ENCODE measurements at places on chromosomes 13 and 19.

DNA sequence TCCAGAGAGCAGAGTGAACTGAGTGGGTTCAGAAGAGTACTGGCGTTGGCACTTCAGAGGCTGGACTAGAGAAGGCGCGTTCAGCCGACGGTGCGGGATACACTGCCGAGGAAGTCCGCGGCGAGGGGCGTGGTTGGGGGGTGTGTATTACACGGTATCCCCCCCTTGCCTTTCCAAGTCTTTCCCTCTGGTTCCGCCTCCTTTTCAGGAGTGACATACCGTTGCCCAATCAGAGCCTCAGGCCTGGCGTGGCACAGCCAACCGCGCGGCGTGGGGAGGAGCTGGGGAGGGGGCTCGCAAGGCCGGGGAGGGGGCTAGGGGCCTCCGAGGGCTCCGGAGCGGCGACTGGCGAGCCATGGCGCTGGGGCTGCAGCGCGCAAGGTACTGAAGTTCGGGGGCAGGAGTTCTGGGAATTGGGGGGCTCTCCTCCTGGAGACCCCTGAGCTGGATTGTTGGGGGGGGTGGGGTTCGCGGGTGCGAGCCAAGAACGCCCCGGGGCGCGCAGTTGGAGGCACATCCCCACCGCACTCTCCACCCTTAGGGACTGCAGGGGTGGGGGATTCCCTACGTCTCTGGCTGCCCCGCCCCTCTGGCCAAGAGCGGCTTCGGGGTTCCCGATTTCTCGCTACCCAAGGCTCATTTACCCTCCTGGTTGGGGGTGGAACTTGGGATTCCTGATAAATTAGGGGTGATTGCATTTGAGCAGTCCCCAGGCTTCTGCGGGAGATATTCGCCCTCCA is at the start of gene HIF3A:
HIF3A (plus strand) TSS at position 321 of the 740 bp plus-strand sequence; CDS start at position 356, 35 bp downstream.
- DNase-seq = no peak

- DNase-seq = no peak
These were observed 15.1 kb upstream of the ZNF599 start for GRCh38 chr19:34788074-34788473.

GRCh38 chr13:30757026-30757742 is 21.8 kb downstream of the ALOX5AP start:
- no peak for DNase-seq

DNA sequence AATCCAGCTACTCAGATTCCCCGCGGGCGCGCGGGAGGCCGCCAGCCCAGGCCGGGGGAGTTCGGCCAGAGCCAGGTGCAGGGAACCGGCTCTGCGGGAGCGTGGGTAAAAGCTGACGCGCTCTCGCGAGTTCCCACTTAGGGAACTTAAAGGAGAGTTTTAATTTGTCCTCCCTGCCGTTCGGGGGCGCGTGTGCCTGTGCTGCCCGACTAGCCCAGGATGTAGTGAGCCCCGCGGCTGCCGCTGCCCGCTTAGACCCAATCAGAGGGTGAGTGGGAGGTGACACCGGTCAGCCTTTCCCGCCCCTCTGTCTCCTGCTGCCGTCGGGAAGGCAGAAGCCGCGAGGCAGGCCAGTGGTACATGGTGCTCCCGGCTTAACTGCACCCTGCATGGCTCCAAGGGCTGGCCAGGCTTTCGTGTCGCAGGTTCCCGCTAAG is 36.0 kb upstream of the NEK3 start:
- DNase-seq = peak; percentile 32

- DNase-seq = no peak
These were observed 60.6 kb downstream of the CDADC1 start for GRCh38 chr13:49308097-49308875.

GRCh38 chr13:59666504-59666903 is 497.2 kb downstream of the DIAPH3 start:
- DNase-seq = no peak

DNA sequence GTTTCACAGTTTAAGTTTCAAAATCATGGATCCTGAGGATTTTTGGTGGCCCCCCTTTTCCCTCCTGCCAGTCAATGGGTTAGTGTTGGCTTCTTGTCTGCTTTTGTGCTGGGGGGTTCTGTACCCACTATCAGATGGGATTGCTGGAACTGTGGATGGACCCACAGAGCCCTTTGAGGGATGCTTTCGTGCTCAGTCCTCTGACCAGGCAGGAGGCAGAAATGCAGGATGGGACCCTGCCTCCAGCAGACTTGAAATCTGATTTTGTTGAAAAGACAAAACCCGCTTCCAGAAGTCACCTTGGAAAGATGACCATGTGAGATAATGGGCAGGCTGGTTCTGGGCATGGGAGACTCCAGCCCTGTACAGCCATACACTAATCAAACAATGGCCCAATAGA is 408.9 kb downstream of the ZNF536 start:
- DNase-seq = no peak

DNA sequence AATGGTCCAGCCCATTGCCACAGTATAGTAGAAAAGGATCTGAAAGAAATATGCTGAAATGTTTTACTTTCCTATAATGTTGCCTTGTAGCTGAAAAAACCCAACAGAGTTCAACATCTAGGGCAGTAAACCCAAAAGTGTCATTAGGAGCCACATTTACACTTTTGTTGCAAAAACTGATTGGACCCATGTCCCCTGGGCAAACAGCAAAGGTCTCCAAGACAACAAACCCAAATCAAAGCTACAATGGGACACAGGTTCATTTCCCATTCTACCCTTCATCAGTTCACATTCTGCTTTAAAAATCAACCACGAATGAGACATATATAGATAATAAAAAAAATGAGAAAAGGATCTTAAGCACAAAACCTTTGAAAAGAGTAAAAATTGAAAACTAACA is 744.8 kb downstream of the PCDH17 start:
- no peak for DNase-seq

- DNase-seq = no peak
These were observed 9.6 kb downstream of the PRR22 start for GRCh38 chr19:5774921-5775320.

GRCh38 chr19:33781415-33781935 is 15.2 kb upstream of the KCTD15 start:
- no peak for DNase-seq

- DNase-seq = no peak
These were observed 25.7 kb upstream of the ZNF492 start for GRCh38 chr19:22608441-22608840.

- DNase-seq = peak; percentile 95
These were observed 6.0 kb upstream of the EML2 start for GRCh38 chr19:45645068-45645630.

DNA sequence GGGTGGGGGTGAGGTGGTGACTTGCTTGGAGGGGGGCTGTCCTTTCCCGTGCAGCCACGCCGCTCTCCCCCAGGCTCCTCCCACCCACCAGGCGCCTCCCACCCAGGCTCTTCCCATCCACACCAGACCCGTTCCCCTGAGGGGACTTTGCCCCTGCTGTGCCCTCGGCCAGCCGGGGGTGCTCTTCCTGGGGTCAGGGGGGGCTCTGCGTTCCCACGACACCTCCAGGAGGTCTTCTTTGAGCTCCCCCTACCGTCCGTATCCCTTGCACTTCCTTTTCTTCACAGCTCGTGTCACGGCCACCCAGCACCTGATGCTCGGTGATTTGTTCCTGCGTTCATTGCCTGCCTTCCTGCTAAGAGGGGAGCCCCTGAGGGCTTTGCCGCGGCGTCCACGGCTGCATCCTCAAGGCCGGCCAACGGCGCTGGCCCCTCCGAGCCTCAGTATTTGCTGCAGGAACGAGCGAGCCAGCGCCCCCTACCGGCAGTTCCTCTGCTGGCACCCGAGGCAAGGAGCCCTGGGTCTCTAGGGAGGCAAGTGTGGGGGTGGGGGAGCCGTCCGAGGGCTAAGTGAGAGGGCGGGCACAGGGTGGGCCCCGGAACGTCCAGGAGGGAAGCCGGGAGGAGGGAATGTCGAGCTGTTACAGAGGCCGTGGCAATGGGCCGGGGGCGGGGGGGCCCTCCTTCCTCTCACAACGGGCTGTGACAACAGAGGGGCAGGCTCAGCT is 11.8 kb downstream of the LRRC4B start:
- peak; percentile 85 for DNase-seq

DNA sequence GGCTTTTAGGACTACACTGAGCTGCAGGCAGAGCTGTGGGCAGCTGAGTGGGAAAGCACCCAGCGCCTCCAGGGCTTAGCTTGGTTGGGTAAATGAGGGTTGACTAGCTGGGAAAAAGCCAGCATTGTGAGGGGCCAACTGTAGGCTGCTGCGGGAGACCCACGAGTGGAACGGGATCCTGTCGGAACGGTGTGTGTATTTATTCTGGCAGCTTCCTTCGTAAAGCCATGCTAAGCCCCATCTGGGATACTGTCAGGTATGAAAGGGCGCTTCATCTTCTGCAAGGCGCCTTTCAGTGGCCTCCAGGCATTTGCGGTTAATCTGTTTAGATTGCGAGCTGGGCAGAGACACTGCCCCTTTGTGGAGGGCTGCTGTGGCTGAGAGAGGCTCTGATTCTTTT is 39.5 kb upstream of the CNMD start:
- no peak for DNase-seq

DNA sequence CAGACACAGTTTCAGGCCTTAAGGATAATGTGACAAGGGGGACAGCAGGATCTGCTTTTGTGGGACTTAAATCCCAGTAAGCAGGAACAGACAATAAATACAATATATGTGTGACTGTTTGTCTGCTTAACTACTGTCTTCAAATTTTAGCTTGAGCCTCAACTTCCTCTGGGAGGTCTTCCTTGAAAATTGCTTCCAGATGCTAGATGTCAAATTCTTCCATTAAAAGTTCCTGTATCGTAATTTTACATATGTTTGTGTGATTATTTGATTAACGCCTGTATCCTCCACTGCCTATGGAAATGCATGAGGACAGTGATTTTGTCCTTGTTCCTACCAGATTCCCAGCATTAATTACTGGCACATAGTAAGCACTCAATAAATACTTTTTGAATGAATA is 385.5 kb downstream of the NDFIP2 start:
- no peak for DNase-seq
